ENCODE measurements at places on chromosomes 13 and 19. TPM values are rescaled to one million over a fixed set of nuclear protein-coding genes. Genes with fewer than 3 reads are reported as not detected.

DNA sequence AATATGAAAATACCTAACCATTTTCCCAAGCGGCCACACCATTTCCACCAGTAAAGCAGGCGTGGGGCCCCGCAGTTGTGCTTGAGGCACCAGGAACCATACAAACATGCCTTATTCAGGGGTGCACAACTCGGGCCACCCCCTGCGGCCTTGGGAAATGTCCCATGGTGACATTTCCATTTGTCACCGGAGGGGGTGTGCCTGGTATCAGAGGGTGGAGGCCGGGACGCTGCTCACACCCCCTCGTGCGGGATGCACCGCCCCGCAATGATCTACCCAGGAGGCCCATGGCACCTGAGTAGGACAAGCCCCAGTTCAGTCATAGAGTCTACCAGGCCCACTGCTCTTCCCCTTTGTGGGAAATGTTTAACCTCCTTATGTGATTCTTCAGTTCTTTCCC, 218.8 kb downstream of the TEX29 start:
- no peak overlapping the region for H3K27ac ChIP-seq
- H3K36me3 ChIP-seq: no peaks in the 10 kb centered on the region
- H3K27me3 ChIP-seq: peaks cover 12% of the 10 kb centered on the region

Gene STK24
- total RNA-seq: 118 TPM

DNA sequence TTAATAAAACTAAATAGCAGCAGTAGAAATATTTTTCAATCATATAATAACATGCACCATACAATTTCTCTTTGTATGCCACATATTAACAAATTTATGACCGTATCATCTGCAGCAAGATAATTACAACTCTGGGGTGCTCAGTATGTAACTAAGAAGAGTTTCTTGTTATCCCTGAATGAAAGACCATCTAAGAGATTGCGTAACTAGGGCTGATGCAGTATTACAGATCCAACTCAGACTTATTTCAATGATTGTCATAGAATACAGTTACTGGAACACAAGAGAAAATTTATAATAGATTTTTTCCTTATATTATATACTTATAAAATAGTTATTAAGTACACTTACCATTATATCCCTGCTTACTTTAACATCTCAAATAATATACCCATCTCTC, 305.1 kb downstream of the SLITRK1 start:
- no peak overlapping the region for H3K4me3 ChIP-seq
- H3K27ac ChIP-seq: no peak overlapping the region
- H3K36me3 ChIP-seq: no peaks in the 10 kb centered on the region
- no peaks in the 10 kb centered on the region for H3K4me1 ChIP-seq
- H3K27me3 ChIP-seq: no peaks in the 10 kb centered on the region
- DNase-seq: no peak

GRCh38 chr19:48029431-48029830, 14.4 kb downstream of the CABP5 start:
- DNase-seq: no peak
- no peak overlapping the region for H3K27ac ChIP-seq

DNA sequence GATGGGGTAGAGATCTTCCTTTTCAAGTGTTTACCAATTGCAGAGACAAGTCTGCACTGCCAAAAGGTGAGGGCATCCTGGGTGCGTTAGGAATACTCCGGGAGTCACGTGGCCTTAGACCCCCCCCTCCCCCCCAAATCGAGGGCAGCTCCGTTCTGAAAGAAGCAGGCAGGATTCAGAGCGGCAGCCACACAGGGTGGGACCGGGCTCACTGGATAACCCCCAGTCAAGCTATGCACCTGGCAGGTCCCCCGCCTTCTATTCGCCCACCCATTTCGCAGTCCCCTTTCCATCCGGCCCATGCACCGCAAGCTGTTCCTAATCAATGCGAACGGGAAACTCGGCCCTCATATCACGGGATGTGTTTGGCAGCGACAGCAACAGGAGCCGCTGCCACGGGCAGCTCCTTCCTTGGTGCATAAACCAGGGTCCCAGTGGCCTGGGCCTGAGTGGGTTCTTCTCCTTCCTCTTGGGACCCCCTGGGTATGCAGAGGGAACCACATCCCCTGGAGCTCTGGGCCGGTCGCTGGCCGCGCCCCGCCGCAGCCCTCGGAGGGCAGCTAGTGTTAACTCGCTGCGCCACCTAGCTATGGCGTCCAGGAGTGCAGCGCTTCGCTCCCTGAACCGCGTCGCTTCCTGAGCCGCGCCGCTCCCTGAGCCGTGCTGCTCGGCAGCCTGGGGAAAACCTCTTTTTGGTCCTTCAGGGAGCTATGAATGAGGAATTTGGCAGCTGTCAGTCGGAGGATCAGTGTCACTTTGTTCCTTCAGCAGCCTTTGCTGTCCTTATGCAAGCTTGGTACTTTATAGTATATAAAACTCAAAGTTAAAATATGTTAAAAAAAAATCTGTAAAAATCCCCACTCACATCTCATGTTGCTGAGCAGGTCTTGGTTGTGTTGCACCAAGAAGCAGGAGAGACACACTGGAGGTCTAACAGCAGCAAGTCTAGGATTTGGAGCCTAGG, 41.4 kb downstream of the LYL1 start:
- H3K4me3 ChIP-seq: peak overlapping the region; percentile 65
- peaks cover 6% of the 10 kb centered on the region for H3K4me1 ChIP-seq
- peak; percentile 88 for DNase-seq
- H3K27me3 ChIP-seq: peaks cover 14% of the 10 kb centered on the region
- H3K36me3 ChIP-seq: no peaks in the 10 kb centered on the region
- no peak overlapping the region for H3K27ac ChIP-seq

GRCh38 chr13:42728507-42729180, 52.7 kb upstream of the FAM216B start:
- H3K4me1 ChIP-seq: no peaks in the 10 kb centered on the region
- no peak overlapping the region for H3K4me3 ChIP-seq
- H3K36me3 ChIP-seq: no peaks in the 10 kb centered on the region

- no peak overlapping the region for H3K27ac ChIP-seq
- no peaks in the 10 kb centered on the region for H3K27me3 ChIP-seq
- H3K4me1 ChIP-seq: peaks cover 43% of the 10 kb centered on the region
- no peak overlapping the region for H3K4me3 ChIP-seq
Observed at GRCh38 chr13:50921706-50922105, 12.1 kb downstream of the RNASEH2B start.

DNA sequence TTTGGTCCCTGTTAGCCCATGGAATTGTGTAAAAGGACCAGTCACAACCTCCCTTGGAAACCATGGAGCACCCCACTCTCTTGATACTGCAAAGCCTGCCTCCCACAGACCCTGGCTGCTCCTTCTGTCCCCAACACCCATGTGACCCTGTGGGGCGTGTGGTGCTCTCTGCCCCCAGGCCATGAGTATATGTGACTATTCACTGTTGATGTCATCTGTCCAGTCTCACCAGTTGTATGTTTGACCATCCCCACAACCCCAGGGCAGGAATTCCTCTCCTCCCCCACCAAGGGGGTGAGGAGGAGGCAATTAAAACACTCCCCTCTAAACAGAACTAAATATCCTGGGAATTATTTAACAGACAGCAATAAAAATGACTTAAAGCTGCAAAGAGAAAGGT, 35.2 kb downstream of the KCTD15 start:
- peaks cover 16% of the 10 kb centered on the region for H3K27me3 ChIP-seq
- H3K36me3 ChIP-seq: no peaks in the 10 kb centered on the region
- no peak overlapping the region for H3K27ac ChIP-seq

- no peak overlapping the region for H3K27ac ChIP-seq
- H3K4me1 ChIP-seq: peaks cover 4% of the 10 kb centered on the region
- no peak overlapping the region for H3K4me3 ChIP-seq
- H3K27me3 ChIP-seq: no peaks in the 10 kb centered on the region
Observed at GRCh38 chr19:3110126-3110825, 16.1 kb downstream of the GNA11 start.

- H3K36me3 ChIP-seq: peaks cover 78% of the 10 kb centered on the region
- DNase-seq: no peak
- H3K4me3 ChIP-seq: no peak overlapping the region
- H3K27me3 ChIP-seq: no peaks in the 10 kb centered on the region
Observed at GRCh38 chr19:23222998-23223652, 27.1 kb downstream of the ZNF724 start.

DNA sequence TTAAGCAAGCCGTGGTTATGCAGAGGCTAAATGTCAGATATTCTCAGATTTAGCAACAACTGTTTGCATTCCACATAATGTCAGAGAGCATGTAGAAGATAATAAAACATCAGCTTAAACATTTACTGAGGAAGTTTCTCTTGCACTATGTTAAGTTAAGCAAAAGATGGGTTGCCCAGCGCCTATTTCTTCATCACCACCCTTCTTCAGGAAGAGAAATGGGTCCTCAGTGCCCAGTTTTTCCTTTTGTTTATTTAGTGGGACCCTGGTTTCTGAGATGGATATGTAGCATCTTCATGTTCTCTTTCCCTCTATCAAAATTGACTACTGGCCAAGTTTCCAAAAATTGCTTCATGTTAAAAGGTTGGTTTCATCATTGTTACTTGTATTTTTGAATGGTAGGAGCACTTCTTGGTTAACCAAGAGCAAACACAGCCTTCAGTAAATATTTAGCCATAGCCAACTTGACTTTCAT, 356.8 kb downstream of the RFC3 start:
- H3K4me1 ChIP-seq: no peaks in the 10 kb centered on the region
- no peaks in the 10 kb centered on the region for H3K36me3 ChIP-seq
- DNase-seq: no peak
- H3K27ac ChIP-seq: no peak overlapping the region

- no peaks in the 10 kb centered on the region for H3K27me3 ChIP-seq
- peaks cover 19% of the 10 kb centered on the region for H3K36me3 ChIP-seq
- no peak overlapping the region for H3K27ac ChIP-seq
- no peak overlapping the region for H3K4me3 ChIP-seq
Observed at GRCh38 chr13:42229287-42229686, 42.7 kb upstream of the AKAP11 start.

GRCh38 chr19:51207747-51208146, 17.1 kb upstream of the CD33 start:
- H3K4me1 ChIP-seq: no peaks in the 10 kb centered on the region
- DNase-seq: no peak
- H3K36me3 ChIP-seq: no peaks in the 10 kb centered on the region
- peaks cover 18% of the 10 kb centered on the region for H3K27me3 ChIP-seq
- no peak overlapping the region for H3K27ac ChIP-seq

DNA sequence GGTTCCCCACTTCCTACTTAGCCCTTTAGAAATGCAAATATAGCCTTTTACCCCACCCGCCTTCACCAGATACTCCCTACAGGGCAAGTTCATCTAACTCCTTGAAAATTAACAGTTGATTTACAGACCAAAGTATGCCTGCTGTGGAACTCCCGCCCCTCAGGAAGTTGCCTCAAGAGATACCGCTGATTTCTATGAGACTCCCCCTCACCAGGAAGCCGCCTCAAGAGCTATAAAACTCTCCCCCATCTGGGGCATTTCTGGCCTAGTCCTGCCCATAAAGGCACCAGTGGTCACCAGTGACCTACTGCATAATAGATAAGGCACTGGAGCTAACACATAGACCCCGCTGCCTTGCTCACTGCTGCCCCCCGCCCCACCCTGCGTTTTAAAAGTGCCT, 201.7 kb upstream of the UBL3 start:
- no peaks in the 10 kb centered on the region for H3K36me3 ChIP-seq
- H3K27ac ChIP-seq: peak overlapping the region; percentile 58
- peaks cover 23% of the 10 kb centered on the region for H3K4me1 ChIP-seq
- DNase-seq: peak; percentile 27
- no peak overlapping the region for H3K4me3 ChIP-seq
- no peaks in the 10 kb centered on the region for H3K27me3 ChIP-seq

- peaks cover 10% of the 10 kb centered on the region for H3K27me3 ChIP-seq
- no peak overlapping the region for H3K27ac ChIP-seq
- no peak for DNase-seq
- no peaks in the 10 kb centered on the region for H3K4me1 ChIP-seq
Observed at GRCh38 chr13:38667526-38668109, 19.3 kb upstream of the FREM2 start.

DNA sequence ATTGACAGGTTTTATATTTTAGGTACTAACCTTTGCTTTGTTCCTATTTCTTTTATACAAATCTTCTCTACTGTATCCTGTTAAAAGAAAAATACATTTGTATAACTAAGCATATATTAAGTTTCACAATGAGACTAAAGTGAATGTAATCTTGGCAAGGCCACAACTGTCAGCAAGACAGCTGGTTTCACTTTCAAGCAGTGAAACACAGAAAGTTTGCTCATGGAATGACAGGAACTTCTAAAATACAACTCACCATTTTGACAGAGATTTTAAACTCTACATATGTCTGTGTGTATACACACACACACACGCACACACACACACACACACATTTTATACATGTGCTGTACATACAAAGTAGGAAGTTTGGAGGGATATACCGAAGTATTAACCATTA, 53.3 kb downstream of the PARP4 start:
- no peaks in the 10 kb centered on the region for H3K27me3 ChIP-seq
- peaks cover 15% of the 10 kb centered on the region for H3K36me3 ChIP-seq
- DNase-seq: peak; percentile 24
- H3K4me1 ChIP-seq: peaks cover 20% of the 10 kb centered on the region
- H3K27ac ChIP-seq: no peak overlapping the region

DNA sequence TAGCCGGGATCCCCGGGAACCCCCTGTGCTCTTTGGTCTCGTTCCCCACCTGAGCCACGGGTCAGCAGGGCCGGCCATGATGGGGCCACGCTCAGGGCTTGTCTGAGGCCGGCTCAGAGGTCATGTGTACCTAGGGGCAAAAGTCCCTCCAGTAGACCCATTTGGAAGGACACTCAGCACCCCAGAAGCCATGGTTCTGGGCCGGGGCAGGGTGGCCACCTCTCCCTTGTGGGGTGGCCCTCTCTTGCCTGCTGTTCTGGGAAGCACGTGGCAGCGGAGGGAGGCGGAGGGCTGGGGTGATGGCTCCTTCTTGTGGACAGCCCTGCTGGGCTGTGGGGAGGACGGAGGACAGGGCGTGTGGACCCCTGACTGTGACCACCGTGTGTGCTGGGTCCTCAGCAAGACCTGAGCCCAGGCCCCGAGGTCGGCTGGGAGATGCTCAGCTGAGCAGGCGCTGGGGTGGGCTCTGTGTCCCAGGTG, 6.4 kb upstream of the PEAK3 start:
- no peak for DNase-seq
- no peaks in the 10 kb centered on the region for H3K36me3 ChIP-seq
- peak overlapping the region; percentile 72 for H3K4me3 ChIP-seq
- peaks cover 10% of the 10 kb centered on the region for H3K4me1 ChIP-seq

GRCh38 chr19:29685326-29685725, 20.1 kb downstream of the PLEKHF1 start:
- no peak overlapping the region for H3K27ac ChIP-seq
- H3K36me3 ChIP-seq: peaks cover 7% of the 10 kb centered on the region
- DNase-seq: no peak
- H3K27me3 ChIP-seq: no peaks in the 10 kb centered on the region
- peaks cover 55% of the 10 kb centered on the region for H3K4me1 ChIP-seq
- H3K4me3 ChIP-seq: no peak overlapping the region

GRCh38 chr13:45198924-45199323, 1.9 kb downstream of the KCTD4 start:
- DNase-seq: no peak
- H3K4me1 ChIP-seq: peaks cover 17% of the 10 kb centered on the region
- H3K4me3 ChIP-seq: no peak overlapping the region
- H3K27me3 ChIP-seq: no peaks in the 10 kb centered on the region
- H3K27ac ChIP-seq: no peak overlapping the region
- H3K36me3 ChIP-seq: peaks cover 22% of the 10 kb centered on the region

Data from activated CD8-positive, alpha-beta T cell treated with anti-CD3 and anti-CD28 coated beads for 36 hours (primary cell).